ENCODE measurements at places on chromosomes 3 and 15.

- DNase-seq: no peak
Measured at GRCh38 chr15:45468294-45468693, 54.3 kb downstream of the SLC30A4 start.

DNA sequence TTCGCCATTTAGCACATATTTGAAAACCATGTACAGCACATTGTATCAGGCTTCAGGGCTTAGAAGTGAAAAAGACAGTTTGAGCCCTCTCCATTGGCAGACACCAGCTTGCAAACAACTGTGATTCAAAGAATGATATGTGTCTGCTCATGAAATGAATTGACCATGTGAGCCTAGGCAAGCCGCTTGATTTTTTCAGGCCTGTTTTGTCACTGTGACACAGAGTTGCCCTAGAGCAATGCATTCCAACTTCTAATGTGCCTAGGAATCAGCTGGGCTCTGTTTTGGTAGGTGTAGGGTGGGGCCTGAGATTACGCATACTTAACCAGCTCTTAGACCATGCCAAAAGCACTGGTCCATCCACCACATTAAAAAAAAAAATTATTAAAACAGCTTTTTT is 53.0 kb downstream of the ATP2C1 start:
- no peak for DNase-seq

- no peak for DNase-seq
Measured at GRCh38 chr3:111906656-111907055, 47.6 kb downstream of the PHLDB2 start.

DNA sequence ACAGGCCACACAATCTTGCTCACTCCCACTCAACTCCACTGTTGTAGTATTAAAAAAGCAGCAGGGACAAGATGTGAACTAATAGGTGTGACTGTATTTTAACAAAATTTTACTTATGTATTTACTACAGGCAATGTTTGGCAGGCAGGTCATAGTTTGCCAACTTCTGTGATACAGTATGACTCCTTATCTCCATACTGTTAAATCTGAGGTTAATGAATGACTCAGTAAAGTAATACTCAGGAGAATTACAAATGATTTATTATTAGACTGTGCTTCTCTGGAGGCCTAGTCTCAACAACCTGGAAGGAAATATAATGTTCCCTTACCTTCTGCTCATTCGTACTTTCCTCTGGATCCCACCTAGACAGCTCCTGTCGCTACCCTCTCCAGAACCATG is 258.6 kb upstream of the KCNMB2 start:
- DNase-seq: no peak

- no peak for DNase-seq
Measured at GRCh38 chr15:78730955-78731354, 80.3 kb downstream of the ADAMTS7 start.

DNA sequence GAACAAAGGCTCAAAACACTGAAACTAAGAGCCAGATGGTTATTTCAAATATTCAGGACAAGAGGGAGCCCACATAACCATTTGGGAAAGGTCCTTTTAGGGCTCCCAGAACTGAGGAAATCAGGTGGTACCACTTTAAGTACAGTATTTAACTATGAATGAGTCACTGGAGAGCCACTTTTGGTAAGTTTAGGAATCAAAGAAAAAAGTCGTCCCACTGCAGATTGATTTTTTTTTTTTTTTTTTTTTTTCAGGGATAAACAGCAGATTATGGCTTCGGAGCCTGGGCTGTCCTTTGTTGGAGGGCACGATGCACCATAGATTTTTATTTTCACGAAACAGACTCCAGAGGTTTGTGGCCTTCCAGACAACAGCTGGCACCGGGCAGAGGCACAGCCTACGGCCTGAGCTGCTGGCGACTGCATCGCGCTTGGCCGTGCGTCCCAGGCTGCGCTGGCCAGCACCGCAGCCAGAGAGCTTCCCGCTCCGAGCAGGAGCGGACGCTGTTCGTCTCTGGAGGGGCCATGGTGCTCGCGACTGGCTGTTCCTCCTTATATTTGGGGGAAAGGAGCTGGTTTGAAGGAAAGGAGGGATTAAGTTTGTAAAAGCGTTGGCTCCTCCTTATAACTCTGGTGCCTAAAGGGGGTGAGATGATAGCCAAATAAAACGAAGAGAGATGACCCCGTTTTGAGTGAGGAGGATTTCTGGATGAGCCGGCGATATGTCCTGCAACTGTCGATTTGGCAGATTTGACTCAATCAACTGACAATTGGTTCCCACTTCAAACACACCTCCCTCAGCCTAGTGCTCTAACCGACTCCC is 152.9 kb upstream of the GOLIM4 start:
- no peak for DNase-seq

GRCh38 chr3:187165144-187165543 is 25.8 kb upstream of the RPL39L start:
- DNase-seq: no peak

GRCh38 chr3:183192650-183193300 is 30.2 kb upstream of the LAMP3 start:
- DNase-seq: no peak

- no peak for DNase-seq
Measured at GRCh38 chr15:72927451-72927850, 124.8 kb upstream of the NEO1 start.

DNA sequence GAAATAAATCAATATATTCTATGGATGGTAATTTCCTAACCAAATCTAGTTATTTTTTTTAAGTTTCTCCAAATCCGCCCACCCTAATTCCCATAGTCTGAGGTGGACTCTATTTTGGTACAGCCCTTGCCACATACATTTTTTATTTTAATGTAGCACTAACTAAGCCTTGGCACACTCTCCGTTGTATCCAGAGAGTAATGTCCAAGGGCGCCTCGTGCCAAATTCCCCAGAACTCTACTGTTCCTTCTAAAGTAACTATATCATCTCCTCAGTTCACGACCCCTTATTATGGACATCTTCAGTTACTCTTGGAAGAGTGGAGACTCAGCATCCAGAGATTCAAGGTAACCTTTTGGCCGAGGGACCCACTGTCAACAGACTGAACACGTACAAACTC is 1.3 kb downstream of the VGLL3 start:
- no peak for DNase-seq

GRCh38 chr3:190158261-190158660 is 37.6 kb upstream of the P3H2 start:
- no peak for DNase-seq

GRCh38 chr3:126980266-126980811 is 2.6 kb upstream of the PLXNA1 start:
- DNase-seq: no peak

DNA sequence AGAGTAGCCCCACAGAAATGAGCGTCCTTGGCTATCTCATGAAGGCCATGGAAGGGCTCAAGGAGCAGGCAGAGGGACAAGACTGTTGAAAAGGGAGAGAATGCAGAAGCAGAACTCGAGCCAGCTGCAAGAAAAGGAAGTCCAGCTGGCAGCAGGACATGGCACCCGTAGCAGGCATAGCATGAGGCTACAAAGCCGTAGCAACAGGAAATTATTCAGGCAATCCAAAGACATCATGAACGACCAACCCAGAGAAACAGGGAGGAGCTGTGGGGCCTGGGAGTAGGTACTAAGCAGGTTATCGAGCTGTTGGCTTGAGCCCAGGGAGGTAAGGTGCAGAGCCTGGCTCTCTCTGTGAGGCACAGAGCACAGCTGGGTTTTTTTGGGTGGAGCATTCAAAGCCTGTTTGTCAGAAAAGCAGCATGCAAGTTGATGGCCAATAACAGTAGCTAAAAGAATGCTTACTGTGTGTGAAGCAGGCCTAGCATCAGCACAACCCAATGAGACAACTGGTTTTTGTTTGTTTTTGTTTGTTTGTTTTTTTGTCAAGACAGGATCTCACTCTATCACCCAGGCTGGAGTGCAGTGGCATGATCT is 144.0 kb upstream of the SMAD3 start:
- DNase-seq: no peak

DNA sequence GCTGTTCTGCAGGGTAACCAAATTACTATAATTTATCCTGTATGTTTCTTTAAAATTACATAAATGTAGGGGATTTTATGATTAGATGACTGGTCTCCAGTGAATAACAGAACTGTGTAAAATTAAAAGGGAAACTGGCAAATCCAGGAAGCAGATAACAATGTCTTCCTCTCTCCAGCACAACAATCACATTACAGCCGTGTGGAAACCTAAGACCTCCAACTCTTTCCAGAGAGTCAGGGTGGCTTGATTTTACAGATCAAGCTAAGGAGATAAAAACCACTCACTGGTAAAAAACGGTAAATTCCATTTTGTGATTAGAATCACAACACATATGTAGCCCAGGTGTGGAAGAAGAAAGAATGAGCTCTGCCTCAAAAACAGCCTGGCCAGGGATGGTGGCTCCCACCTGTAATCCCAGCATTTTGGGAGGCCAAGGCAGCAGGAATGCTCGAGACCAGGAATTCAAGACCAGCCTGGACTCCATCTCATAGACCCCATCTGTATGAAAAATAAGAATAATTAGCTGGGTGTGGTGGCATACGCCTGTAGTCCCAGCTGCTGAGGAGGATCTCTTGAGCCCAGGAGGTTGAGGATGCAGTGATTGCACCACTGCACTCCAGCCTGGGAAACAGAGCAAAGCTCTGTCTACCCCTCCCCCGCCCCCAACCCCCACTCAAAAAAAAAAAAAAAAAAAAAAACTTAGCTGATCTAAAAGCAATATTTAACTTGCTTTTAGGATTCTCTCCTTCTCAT is 29.0 kb downstream of the IL17RD start:
- DNase-seq: no peak

DNA sequence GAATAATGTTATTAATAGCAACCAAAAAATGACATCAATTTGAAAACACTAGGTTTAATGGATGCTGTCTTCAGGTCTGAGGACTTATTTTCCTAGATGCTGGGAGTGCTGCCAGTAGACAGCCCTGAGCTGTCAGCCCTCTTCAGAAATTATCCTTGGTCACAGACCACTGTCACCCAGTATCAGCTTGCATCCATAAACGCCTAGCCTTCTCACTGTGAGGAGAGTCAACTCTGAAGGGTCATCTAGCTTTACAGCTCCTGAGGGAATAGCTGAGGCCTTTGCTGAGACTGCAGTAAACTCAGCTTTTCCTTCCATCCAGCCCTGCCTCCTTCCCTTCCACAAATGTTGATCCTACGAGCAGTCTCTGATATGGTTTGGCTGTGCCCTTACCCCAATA is 19.4 kb upstream of the MNS1 start:
- no peak for DNase-seq

GRCh38 chr15:95843241-95843910 is 487.1 kb upstream of the NR2F2 start:
- DNase-seq: no peak

GRCh38 chr15:88610701-88611231 is 10.4 kb upstream of the AEN start:
- no peak for DNase-seq

- DNase-seq: no peak
Measured at GRCh38 chr15:83816124-83816883, 162.4 kb downstream of the ADAMTSL3 start.

DNA sequence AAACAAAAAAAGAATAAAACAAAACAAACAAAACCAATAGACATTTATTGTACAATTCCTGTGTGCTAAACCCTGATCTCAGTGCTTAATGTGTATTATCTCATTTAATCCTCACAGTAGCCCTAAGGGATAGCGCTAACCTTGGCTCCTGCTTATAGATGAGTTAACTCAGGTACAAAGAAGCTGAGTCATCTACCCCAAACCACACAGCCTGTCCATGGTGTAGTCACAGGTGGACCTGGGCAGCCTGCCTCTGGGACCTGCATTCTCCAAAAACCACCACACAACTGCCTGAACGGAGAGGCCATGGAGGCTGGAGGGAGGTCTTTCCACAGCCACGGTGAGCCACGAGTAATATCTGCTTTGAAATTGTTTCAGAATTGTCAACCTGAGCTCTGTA is 5.5 kb upstream of the CLN6 start:
- no peak for DNase-seq

DNA sequence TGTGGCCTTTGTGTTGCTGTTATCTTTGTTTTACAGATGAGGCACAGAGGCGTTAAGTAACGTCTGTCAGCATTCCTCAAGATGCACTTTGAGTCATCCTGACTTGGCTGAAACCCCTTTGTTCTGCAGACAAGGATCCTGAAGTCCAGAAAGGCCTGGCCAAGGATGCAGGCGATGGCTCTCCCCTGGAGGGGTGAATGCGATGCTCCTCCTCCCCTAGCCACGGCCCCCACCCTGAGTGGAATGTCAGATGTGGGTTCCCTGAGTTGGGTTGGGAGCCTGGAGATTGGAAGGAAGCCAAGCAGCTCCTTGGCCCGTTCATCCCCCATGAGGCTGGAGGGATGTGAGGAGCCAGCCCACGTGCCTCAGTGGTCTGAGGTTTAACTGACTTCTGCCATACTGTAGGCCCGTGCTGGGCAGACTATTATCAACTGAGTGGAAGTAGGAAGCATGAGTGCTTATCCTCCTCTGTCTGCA is 43.3 kb downstream of the POMGNT2 start:
- DNase-seq: no peak

DNA sequence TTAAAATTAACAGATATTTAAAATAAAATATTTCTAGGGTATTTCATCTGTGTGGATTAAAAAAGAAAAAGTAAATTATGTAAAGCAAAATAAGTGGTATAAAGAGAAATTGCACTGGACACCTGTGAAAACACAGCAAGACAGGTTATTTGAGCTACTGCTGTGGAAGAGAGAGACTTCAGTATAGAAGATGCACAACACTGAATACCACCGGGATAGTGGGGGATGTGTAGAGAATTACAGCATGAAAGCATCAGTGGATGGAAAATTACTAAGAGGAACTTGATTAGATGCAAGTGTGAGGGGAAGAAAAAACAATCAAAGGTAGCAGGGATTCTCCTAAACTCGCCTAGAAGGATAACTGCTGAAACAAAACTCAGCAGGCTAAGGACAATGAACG is 1242.5 kb upstream of the GBE1 start:
- no peak for DNase-seq

DNA sequence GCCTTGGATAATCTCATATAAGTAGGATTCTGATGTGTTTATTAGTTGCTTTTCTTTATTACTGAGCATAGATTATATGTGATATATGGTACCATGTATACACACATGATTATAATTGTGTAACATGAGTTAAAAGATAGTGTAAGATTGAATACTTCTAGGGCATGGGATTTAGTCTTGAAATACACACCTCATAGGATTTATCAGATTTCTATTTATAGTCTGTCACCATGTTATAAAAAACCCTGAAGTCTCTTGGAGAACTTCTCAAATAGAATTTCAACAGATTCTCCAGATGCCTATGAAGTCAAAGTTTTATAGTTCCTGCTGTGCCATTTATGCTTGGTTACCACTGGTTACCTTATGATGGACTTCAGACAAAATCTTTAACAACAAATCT is 11.2 kb upstream of the KPNA4 start:
- DNase-seq: no peak

GRCh38 chr3:49460188-49460890 is 9.7 kb upstream of the DAG1 start:
- DNase-seq: no peak

DNA sequence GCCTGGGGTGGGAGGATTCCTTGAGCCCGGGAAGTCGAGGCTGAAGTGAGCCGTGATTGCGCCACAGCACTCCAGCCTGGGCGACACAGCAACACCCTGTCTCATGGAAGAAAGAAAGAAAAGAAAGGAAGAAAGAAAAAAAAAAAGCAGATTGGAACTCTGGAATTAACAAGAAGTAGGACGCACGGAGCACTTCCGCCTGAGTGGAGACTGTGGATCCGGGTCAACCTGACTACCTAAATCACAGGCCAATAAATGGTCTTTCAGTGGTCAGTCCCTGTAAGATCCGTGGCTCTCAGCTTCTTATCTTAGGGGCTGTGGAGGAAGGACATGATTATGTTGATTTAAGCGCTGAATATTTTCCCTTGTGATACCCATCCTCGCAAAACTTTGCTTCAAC is 2.4 kb upstream of the PPARG start:
- no peak for DNase-seq

Data from T-helper 1 cell (primary cell).